Prostate gland (tissue), 2 donors: ENCODE measurements at places on chromosomes 4 and X. TPM values are rescaled to one million over a fixed set of nuclear protein-coding genes. Genes with fewer than 3 reads are reported as not detected.
A peak's percentile ranks its signal among the peaks of the same experiment; 100 is the strongest.

The SCRG1 gene
- total RNA-seq: 15.1 TPM

The MAGEA9B gene
- total RNA-seq: not detected

The TNIP3 gene
- not detected for total RNA-seq

The HMX1 gene
- total RNA-seq: not detected

The SSX3 gene
- total RNA-seq: 4.1 TPM

The MND1 gene
- total RNA-seq: not detected

DNA sequence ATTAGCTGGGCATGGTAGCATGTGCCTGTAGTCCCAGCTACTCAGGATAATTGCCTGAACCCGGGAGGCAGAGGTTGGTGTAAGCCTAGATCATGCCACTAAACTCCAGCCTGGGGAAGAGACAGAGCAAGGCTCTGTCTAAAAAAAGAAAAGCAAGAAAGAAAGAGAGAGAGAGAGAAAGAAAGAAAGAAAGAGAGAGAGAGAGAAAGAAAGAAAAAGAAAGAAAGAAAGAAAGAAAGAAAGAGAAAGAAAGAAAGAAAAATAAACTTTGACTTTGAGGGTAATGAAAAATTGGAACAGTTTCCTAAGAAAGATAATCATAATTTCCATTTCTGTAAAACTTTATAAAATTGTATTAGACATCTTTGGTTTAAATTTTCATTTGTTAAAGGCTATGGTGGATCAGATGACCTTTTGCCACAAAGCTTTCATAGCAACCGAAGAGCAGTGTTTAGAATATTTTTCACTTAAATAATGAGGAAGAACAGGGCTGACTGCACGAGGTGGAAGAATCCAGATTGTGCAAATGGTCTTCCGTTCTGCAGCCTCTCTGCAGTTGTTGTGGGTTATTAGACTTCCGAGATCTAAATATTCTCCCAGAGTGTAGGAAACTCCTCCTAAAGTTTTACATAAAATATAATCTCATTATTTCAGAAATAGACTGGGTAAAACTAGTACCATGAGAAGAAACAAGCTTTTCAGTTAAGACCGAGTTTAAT, 55.9 kb downstream of the RBM47 start:
- no peak for DNase-seq

- DNase-seq: peak; percentile 64
Measured at GRCh38 chrX:74550295-74550802, 64.1 kb downstream of the RLIM start.

DNA sequence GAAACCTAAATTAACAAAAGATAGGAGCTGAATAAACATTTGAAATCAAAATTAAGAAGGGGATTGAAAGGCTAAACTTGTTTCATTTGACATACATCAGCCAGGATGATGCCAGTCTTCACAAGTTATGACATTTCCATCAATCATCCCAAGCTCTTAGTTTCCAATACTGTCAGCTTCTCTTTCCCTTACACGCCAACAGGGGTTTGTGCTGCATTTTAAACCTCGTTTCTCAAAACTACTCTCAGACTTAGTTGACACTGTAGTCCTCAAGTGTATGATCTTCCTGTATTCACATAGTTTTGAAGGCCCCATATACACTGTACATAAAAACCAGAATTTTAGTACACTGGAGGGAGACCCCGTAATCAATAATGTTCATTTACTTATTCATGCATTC, 840 bp upstream of the P2RY10 start:
- DNase-seq: no peak

- no peak for DNase-seq
Measured at GRCh38 chr4:142386449-142386848, 459.7 kb downstream of the INPP4B start.

GRCh38 chrX:19991350-19991718, 473 bp upstream of the BCLAF3 start:
- no peak for DNase-seq

GRCh38 chr4:159526172-159526571, 423.3 kb downstream of the RAPGEF2 start:
- DNase-seq: peak; percentile 13

DNA sequence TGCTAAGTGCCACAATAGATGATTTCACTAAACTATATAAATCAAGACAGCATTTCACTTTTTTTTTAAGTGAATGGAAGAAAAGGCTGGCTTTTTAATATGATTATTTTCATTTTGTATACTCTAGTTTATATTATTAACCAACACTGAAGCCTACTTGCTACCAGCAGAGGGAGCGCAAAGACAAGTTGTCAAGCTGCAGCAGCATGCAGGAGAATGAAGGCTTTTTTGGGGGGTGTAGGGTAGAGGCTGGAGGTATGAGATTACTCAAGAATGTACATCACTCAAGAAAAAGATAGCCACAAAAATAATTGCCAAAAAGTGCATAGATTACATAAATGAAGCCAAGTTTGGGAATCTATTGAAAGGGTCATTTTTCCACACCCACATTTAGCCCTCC, 519.5 kb downstream of the FGF13 start:
- DNase-seq: peak; percentile 3

DNA sequence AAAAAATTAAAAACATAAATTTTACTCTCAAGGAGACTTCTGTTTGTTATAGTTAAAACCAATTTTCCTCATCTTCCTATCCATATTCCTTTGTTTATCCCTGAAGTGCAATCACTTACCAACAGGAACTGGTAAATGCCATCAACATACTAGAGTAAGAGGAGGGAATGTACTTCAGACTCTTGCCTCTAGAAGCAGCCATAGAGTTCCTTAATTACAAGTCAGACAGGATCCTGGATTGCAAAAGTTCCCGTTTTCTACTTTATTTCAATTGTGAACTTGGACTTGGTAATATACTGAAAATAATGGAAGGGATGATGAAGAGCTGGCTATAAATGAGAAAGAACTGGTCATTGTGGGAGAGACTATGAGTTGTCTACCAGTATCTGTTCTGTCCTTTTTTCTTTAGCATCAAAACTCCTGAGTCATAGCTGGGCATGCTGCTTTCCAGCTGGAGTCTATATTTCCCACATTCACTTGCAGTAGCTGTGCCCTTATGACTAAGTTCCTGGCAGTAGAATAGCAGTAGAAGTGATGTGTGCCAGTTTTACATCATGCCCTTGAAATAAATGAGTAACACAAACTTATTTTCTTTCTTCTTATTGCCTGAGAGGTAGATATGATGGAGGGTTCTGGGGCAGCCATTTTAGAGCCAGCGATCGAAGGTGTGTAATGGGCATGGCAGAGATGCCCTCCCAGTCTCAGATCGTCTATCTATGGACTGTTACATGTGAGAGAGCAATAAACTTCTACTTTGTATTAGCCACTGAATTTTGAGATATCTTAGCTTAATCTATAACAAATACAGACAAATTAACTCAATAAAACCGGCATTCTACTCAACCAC, 26.8 kb upstream of the SPARCL1 start:
- no peak for DNase-seq

- DNase-seq: peak; percentile 3
Measured at GRCh38 chrX:139429913-139430312, 100.6 kb upstream of the F9 start.

GRCh38 chr4:59973492-59973891, 1226.6 kb upstream of the ADGRL3 start:
- DNase-seq: no peak

DNA sequence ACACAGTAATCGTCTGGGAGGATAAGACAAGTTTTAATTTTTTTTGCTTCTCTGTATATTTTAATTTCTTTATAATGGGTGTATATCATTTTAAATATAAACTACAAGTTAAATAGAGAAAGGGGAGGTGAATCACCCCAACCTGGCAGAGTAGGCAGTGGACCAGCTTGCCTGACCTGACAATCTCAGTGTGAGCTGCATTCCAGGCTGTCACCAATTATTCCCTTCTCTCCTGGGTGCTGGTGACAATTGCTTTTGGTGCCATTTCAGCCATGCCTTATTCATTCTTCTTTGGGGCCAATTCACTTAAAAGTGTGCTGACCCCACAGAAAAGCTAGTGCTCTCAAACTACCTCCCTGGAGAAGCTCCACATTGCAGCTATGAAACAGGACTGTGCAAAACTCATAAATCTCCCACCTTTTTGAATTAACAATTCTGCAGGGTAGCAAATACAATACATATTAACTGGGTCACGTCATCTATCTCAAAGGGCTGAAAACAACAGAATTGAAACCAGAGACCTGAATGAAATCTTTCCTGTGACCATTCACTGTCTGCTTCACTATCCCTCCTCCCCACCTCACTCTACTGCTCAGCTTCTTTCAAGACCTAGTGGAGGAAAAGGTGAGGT, 359.0 kb downstream of the HS3ST1 start:
- no peak for DNase-seq
